ENCODE measurements at places on chromosomes 3 and 15.

GRCh38 chr3:143171141-143171980 is 51.8 kb downstream of the CHST2 start:
- no peak for DNase-seq

DNA sequence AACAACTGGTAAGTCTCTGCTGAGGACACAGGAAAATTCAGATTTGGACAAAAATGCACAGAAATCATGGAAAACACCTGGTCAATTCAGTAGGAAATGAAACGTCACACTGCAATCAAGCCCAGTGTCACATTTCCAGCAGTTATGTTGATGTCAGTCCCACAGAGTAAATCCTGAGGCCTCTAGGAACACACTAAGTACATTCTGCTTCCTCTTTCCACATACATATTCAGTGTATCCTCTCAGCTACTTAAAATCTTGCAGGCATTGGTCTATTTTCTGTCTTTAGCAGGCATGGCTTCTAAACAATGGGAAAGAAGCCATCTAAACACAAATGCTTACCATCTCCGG is 207.8 kb downstream of the PLCL2 start:
- DNase-seq, result no peak

GRCh38 chr3:197926418-197926817 is 23.6 kb upstream of the RPL35A start:
- no peak for DNase-seq

DNA sequence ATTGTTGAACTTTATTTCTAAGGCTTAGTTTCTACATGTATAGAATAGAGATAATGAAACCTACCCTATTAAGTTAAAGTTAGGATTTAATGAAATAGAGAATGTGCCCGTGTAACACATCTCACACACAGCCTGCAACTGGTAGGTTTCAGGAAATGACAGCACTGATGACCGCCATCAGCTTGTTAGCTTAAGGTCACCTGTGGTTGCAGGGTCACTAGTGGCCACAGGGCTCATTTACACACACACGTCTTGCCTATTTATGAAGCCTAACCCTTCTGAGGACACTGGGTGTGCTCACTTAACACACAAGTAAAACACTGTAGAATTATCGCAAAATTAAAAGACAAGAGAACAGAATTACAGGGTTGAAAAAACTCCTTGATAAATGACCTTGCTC is 20.1 kb downstream of the CHRM5 start:
- no peak for DNase-seq

DNA sequence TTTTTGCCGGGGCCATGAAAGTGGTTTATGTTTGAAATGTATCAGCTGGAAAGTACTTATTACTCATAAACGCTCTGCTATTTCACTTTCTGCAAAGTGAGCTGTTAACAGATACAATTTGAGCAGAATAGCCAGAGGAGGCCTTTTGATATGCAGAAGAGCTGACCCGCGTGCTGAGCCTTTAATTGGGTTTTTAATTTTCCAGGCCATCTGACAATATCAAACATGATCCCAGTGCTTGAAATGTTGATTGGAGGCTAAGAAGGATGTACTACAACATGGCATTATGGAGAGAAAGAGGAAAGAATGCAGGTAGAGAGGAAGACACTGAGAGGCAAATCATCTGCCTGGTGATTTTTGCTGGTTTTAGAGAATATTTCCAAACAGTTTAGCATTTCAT is 261.3 kb upstream of the MEIS2 start:
- no peak for DNase-seq

GRCh38 chr15:85493260-85493659 is 112.9 kb downstream of the AKAP13 start:
- DNase-seq, result no peak

DNA sequence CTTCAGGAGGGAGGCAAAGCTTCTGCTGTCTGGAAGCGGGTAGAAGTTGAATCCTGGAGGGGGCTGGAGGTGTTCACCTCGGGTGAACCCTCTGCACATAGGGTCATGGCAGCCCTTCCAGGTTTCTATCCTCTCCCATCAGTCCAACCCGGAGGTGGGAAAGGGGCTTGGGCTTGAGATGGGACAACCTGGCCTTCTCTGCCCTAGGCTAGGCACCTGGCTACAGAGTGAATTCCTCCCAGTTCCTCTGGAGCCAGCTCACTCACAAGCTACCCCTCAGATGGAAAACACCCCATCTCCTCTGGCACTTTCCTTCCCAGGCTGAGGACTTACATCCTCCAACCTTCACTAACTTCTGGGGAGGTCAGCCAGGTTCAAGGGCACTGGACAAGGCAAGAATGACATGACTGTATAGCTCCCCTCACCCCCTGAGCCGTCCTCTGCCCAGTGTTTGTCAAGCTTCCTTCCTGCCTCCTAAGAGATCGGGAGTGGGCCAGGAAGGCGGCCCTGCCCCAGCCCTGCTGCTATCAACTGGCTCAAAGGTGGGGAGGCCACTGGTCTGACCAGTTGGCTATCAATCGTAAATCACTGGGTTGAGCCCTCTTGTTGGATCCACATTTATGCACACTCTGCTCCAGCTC is 45.8 kb downstream of the KLF15 start:
- DNase-seq, result no peak

- DNase-seq, result no peak
Observed at GRCh38 chr3:43523454-43524053, 98.3 kb downstream of the ANO10 start.

DNA sequence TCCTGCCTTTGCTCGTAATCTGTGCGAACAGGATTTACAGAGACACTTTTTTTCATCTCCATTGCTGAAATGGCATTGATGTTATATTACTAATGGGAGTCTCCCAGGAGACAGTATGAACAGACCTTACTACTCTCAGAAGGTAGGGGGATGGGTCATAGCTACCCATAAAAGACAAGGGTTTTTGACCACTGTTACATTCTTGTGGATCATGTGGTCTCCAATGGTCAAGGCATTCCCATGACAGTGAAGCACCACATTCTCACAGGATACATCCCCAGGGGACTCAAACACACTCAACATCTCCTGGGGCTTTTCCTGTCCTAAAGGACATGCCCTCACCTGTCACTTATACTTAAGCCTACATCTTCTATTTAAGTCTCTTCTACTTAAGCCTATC is 40.8 kb downstream of the MKRN3 start:
- no peak for DNase-seq

- no peak for DNase-seq
Observed at GRCh38 chr3:188076176-188076575, 77.8 kb upstream of the LPP start.

- no peak for DNase-seq
Observed at GRCh38 chr15:39130556-39131379, 450.1 kb upstream of the THBS1 start.

GRCh38 chr3:46065294-46065705 is 38.0 kb upstream of the XCR1 start:
- no peak for DNase-seq

DNA sequence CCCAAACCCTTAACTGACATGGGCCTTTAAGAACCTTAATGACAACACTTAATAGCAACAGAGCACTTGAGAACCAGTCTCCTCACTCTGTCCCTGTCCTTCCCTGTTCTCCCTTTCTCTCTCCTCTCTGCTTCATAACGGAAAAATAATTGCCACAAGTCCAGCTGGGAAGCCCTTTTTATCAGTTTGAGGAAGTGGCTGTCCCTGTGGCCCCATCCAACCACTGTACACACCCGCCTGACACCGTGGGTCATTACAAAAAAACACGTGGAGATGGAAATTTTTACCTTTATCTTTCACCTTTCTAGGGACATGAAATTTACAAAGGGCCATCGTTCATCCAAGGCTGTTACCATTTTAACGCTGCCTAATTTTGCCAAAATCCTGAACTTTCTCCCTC is 49.9 kb downstream of the PGPEP1L start:
- DNase-seq, result no peak

DNA sequence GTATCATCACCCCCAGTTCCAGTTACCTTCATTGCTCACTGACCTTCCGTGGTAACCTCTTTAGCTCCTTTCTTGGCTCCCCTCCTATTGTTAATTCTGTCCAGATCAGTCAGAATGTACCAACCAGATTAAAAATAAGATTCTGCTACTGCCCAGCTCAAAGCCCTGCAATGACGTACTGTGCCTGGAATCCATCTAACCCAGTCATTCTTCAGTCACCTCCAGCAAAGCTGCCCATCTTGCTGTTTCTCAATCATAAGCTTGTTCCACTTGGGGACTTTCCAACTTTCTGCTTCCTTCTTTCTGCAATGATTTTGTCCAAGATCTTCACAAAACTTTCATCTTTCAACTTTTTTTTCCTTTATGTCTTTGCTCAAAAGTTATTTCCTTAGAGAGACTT is 512.0 kb upstream of the ZNF385D start:
- no peak for DNase-seq

DNA sequence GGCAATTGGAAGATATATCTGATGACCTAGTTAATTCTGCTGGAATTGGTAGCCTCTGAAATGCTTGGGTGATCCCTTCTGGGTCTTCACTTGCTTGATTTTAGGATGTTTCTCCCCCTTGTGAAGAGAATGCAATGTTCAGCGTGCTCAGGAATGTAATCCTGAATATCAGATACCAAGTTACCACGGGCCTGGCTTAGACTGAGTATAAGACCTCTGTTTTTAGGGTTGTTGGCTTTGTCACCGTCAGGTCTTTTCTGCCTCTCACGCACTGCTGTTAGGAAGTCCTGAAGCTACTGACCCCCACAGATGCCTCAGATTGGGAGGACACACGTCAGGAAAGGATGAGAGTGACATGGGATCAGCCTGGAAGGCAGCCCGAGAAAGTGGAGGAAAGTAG is 198.5 kb downstream of the CDIN1 start:
- DNase-seq, result no peak

- DNase-seq, result no peak
Observed at GRCh38 chr3:52240886-52241370, 2.0 kb upstream of the TWF2 start.

GRCh38 chr15:27449941-27450340 is 479.0 kb downstream of the GABRG3 start:
- no peak for DNase-seq

GRCh38 chr3:14375192-14375591 is 27.2 kb upstream of the SLC6A6 start:
- no peak for DNase-seq

DNA sequence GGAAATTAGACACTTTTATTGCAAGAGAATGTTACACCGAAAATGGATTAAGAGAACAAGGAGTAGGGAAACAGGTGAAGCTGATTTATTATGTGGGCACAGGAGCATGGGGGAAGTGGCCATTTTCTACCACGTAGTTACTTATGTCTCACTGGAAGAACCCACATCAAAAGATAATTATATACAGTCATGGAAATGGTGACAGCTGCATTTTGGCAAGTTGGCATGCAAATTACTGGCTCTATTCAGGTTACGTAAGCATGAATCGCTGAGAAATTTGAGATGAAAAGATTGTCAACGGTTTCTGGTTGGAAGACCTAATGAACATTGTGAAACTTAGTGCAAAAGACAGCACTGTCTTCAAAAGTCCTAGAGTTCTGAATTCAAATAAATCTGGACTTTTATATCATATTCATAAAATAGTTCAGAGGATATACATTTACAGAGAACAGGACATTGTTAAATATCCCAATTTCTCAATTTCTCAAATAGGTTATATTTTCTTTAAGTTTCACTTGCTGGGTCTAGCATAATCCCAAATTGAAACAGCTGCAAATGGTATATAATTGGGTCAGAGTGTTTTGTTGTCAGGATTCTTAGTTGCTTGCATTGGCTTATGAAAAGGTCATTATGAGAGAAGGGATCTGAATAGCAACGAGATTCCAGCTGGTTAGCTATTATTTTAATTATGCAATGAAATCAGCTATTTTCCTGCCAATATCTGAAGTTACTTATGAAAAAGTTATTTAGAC is 567.8 kb downstream of the ZPLD1 start:
- DNase-seq, result no peak

- no peak for DNase-seq
Observed at GRCh38 chr3:197375001-197375441, 76.6 kb upstream of the DLG1 start.

DNA sequence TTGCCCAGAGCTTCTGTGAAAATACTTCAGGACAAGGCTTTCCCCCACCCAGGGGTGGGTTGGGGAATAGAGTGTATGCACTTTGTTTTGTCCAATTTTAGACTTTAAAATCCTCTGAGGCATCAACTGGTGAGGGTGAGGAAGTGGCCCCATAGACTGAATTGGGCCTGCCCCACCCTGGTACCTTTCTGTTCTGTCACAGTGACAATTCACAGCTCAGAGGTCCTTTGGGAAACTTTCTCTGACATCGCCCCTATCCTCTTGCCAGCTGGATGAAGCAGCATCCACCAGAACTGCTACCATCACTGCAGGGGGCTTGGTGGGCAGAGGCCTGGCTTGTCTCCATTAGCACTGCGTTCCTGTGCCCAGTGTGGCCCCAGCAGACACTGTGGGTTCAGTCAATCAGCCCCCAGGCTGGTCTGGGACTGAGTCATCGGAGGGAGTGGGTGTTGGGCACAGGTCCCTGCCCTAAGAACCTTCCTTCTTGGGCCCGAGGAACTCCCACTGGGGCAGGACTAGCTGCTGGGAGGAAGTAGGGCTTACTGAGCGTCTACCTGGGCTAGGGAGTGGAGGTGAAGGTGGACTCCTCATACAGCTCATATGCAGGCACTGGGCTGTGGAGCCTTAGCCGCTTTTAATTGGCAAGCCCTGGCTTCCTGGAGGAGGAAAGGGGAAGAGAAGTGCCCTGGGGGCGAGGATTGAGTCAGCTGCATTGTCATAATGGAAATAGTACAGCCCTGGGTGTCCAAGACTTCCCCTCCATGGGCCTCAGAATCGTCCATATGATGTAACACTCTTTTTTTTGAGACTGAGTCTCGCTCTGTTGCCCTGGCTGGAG is 1.5 kb upstream of the PPM1M start:
- DNase-seq, result no peak

- no peak for DNase-seq
Observed at GRCh38 chr15:76309601-76310330, 1.5 kb downstream of the ETFA start.

DNA sequence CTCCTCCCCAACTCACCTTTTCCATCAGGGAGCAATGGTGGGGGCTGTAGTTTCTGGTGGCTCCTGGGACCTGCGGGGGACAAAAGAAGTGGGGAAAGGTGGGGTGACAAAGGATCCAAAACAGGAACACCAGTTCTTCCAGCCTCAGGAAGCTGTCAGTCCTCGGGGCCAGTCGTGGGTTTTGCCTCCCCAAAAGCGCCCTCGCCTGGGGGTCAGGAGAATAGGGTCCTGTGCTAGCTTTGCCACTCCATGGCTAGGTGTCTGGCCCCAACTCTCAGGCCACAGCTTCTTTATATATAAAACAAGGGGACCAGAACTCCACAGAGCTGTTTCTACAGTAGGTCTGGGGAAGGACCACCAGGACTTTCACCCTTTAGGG is 4.0 kb downstream of the CCDC9B start:
- no peak for DNase-seq

- DNase-seq, result no peak
Observed at GRCh38 chr3:17423786-17424536, 318.5 kb downstream of the TBC1D5 start.

DNA sequence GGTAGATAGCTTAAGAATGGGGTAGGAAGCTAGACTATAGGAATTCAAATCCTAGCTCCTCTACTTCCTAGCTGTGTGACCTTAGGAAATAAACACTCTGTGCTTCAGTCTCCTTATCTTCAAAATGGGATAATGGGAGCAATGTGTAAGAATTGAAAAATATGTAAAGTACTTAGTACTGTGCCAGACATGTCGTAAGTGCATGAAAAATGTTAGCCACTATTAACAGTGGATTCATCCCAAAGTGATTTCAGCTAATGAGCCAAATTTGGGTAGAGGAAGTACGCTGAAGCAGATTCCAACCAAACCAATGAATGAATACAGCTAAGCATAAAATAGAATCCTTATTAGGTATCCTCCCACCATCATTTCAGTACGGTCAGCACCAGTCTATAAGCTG is 192.1 kb downstream of the RORA start:
- DNase-seq, result no peak

- no peak for DNase-seq
Observed at GRCh38 chr3:140443073-140443472, 234.8 kb upstream of the TRIM42 start.

Data from neural crest cell (in vitro differentiated cells).